Fibroblast of the aortic adventitia (primary cell): ENCODE measurements at places on chromosomes 3 and 15.
A peak's percentile ranks its signal among the peaks of the same experiment; 100 is the strongest.

GRCh38 chr15:79540551-79540950 lies 108.4 kb downstream of the MINAR1 start:
- no peak for DNase-seq

- peak; percentile 53 for DNase-seq
These were observed 298.6 kb downstream of the ADAMTS17 start for GRCh38 chr15:100043068-100043641.

DNA sequence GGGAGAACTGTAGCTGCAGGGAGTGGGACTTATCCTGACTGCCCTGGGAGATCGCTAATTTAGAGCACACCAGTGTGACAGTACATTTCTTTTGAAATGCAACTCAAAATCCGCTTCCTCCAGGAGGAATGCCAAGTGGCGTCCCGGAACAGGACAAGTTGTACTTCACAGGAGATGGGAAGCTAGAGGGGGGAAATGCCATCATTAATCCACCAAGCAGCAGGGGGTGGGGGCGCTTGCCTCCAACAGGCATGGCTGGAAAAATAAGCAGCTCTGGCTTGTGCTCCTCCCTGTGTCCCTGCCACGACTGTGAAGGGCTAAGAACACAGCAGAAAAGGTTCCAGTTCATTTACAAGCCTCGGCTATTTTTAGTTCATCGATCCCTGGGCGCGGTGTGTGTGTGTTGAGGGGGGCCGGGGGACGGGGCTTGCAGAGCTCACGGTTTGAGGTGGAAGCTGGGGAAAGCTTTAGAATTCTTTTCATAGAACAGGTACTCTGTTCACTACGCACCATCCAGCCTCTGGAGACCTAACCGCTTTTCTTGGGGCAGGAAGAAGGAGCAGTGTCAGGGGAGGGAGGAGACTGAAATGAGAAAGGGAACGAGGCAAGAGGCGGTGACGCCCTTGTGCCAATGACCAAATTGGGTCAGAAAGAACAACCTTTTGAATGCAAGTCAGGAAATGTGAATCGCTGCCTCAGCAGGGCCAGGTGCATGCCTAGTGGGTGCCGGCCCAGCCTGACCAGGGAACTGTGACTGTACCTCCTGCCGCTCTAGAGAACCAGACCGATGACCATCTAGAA lies 51.8 kb upstream of the DGKG start:
- DNase-seq = peak; percentile 2

DNA sequence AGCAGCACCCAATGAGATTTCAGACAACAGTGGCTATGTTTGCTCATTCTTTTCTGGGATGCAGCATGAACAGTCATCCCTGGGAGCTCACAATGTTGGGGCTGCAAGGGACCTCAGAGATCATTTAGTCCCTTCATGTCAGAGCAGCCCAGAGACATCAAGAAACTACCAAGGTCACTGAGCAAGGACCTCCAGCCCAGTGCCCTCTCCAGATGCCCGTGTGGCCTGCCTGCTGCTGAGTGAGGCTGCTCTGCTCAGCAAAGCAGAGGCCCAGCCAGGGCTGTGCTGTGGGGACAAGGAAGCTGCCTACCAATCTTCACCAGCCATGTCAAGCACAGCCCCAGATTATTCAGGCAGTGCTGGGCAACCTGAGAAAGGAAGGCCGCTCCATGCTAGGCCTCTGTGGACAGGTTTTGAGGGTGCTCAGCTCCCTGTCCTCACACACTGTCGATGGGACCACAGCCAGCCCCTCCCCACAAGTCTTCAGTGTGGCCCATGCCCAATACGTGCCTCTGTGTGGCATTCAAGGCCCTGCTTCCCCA lies 99.7 kb downstream of the DAPK2 start:
- DNase-seq = no peak

DNA sequence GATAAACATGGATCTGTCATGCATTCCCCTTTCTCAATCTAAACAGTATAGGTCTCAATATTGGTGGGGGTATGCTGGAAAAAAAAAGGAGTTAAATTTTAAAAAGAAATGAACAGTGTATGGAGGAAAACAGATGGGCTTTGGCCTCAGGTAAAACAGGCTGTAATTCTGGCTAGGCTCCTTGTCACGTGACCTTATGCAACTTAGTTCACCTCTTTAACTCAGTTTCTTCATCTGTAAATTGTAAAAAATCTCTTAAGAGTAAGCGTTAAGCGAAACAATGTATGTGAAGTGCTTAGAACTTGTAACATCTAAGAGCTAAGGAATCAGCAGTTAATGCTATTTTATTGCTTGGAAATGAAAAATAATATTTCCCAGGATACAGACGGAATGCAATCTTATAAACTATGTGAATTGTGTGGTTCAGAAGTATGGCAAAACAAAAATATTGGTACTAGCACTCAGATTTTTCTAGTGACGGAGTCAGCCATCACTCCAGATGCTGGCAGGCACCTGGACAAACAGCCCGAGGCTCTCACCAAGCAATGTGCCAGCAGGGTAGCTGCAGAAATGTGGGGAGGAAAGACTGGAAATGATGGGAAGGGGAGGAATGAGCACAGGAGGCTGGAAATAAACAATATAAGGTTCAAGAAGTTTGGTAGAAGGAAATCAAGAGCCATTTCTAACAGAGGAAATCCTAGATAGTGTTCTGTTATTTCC lies 172.8 kb downstream of the USP13 start:
- DNase-seq = no peak

DNA sequence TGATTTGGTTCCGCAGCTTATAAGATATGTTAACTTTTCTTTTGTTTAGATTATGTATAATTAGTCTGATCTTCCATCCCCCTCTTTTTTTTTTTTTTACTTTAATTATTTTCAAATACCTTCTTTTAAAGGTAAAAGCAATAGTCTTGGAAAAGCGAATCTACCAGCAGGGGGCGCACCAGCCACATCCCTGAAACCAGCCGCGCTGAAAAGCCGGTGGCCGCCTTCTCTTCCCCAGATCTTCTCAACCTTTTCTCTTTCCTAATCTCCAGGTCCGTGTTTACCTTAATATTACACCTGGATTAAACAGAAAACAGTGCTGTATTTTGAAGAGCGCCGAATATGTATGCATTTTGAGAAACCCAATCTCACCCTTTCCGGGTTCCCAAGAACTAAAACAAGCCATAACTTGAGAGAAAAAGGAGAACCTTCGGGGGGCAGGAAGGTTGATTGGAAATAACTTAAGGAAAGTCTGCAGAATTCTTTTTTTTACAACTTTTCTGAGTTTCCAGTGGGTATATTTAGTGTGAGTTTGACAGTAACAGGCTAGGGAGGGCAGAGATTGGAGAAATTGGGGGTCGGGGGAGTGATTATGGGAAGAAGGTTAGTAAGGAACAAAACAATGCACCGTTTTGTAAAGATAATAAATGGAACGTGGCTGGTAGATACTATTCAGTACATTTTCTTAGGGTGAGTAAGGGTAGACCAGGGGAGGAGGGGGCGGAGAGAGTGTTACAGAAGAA lies 2.0 kb upstream of the SOX2 start:
- peak; percentile 71 for DNase-seq

DNA sequence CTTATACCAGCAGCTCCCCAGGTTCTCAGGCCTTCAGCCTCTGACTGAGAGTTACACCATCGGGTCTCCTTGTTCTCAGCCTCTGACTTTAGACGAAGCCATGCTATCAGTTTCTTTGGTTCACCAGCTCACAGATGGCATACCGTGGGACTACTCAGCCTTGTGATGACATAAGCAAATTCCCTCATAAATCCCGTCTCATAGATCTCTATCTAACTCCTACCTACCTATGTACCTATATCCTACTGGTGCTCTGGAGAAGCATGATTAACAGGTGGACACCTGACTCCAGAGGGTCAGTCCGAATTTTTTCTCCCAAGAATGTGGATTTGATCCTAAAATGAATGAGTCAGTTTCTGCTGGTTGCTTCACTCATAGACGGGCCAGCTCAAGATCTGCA lies 59.1 kb upstream of the CDV3 start:
- DNase-seq = no peak

DNA sequence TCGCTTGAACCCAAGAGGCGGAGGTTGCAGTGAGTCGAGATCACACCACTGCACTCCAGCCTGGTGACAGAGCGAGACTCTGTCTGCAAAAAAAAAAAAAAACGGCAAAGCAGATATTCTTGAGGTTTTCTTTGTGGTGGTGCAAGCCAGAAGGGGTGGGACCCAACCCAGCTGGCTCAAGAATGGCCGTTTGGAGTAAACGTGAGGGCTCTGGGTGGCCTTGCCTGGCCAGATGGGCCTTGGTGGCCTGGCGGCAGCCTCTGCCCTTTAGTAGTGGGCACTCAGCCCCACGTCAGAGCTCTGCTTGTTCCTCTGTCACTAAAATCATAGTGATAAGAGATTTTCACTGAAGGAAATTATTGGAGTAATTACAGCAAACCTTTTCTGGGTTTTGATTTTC lies 50.5 kb downstream of the ATP1B3 start:
- no peak for DNase-seq
